ENCODE measurements at places on chromosomes 1 and 21.
A peak's percentile ranks its signal among the peaks of the same experiment; 100 is the strongest.

- DNase-seq = no peak
Observed at GRCh38 chr1:103517380-103518047, 8.0 kb upstream of the RNPC3 start.

- no peak for DNase-seq
Observed at GRCh38 chr21:16667395-16667794, 845.4 kb upstream of the CXADR start.

DNA sequence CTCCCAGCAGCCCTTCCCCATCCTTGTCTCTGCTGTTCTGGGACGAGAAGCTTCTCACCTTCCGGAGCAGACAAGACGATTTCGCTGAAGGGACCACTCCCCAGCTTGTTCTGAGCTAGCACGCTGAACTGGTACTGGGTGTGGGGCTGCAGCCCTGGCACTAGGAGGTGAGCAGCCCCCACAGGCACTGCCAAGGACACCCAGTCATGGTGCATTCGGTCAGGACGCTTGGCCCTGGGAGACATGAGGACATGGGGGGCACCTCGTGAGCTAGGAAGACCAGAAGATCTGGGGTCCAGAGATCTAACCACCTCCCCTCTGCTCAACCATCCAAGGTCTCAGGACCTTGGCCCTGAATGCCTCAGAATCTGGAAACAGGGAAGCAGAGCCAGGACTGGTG lies 5.3 kb upstream of the TAGLN2 start:
- DNase-seq = no peak

DNA sequence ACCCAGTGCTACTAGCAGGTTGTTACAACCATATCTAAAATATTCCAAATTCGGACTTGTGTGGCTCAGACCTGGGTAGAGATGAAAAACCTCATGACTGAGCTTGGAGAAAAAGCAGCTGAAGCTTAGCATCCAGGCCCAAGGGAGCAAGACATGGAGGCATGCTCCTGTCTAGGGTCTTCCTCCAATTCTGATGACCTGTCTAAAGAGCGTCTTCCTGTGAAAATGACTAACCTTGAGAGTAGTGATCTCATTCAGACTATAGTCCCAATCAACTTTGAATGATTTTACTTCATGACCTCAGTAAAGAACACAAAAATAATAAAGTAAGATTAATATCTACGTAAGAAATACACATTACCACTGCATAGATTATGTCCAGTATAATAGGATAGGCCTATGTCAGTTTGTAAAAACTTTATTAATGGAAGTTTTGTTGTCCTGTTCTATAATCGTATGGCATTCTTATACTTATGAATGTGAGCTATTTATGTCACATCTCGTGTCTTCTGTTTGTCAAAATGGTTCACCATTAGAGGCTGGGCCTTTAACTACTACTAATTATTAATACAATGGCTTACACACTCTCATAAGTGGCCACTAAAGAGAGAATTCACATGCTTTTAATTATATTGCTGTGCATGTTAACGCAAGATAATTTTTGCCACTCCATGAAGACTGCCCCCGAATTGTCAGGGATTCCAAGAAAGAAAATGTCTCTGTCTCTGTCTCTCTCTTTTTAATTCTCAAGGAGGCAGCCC lies 201.3 kb downstream of the NCAM2 start:
- no peak for DNase-seq

DNA sequence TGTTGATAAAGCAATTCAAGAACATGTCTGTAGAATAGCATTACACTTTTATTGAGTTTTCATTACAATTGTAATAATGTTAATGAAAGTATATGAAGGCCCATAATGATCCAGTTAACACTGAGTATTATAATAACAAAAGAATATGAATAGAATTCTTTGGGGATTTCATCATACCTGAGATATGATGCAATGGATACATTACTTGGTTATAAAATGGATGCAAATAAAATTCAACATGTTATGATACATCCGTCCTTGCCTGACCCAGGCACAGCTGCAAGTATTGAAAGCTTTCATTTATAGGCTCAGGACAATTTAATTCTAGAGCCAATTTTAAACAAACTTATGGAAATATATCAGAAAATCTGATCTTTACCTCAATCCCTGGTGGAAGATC lies 8.2 kb upstream of the KCNA3 start:
- DNase-seq = no peak

- no peak for DNase-seq
Observed at GRCh38 chr1:203322500-203323179, 17.3 kb downstream of the BTG2 start.

- peak; percentile 63 for DNase-seq
Observed at GRCh38 chr1:94562519-94563260, 21.1 kb upstream of the F3 start.

GRCh38 chr1:81710857-81711256 lies 89.9 kb upstream of the ADGRL2 start:
- DNase-seq = no peak

- no peak for DNase-seq
Observed at GRCh38 chr1:62003777-62004176, 190.9 kb upstream of the L1TD1 start.

GRCh38 chr1:72690871-72691270 lies 408.5 kb upstream of the NEGR1 start:
- no peak for DNase-seq

GRCh38 chr1:59541161-59541560 lies 244.3 kb downstream of the FGGY start:
- no peak for DNase-seq

GRCh38 chr1:77143529-77144121 lies 75.6 kb downstream of the PIGK start:
- DNase-seq = no peak

GRCh38 chr1:6612641-6613360 lies 730 bp upstream of the PHF13 start:
- DNase-seq = no peak

- no peak for DNase-seq
Observed at GRCh38 chr1:15722836-15723532, 13.1 kb upstream of the SLC25A34 start.

- DNase-seq = no peak
Observed at GRCh38 chr1:229058111-229058561, 212.8 kb upstream of the RAB4A start.

GRCh38 chr1:207941665-207942064 lies 30.7 kb upstream of the CD34 start:
- no peak for DNase-seq

GRCh38 chr1:70041317-70042045 lies 163.9 kb downstream of the LRRC40 start:
- no peak for DNase-seq

DNA sequence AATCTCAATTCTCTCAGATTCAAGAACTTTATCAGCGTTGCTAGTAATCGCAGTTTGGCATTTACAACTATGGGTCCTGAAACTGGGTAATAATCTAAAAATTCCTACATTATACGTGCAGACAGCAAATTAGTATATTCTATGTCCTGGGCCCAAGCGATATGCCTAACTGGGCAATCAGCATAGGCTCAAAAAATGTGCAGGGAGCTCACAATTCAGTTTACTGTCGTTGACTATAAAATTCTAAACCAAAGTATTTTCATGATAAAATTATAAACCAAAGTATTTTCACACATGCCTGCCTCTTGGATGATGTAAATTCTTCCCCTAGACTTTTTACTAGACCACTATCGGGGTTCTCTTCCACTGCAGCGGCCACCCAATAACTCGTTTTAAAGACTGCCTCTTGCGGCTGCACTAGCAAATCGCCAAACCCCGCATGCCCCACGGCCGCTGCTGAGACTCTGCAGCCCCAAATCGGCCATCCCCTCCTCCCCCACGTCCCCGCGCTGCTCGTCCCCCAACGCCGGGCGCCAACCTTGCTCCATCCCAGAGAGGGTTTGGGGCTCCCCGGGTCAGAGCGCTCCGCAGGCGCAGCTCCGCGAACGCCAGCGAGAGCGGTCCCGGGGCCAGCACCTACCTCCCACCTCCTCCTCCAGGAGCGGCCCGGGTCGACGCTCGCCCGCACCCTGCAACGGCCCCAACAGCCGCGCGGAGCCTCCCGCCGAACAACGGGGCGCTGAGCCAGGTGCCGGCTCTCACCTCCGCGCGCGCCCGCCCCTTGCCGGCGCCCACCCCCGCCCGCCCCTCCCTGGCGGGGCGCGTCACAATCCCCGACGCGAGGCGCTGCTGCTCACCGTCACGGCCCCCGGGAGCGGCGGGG lies 506 bp downstream of the SSX2IP start:
- DNase-seq = peak; percentile 84

GRCh38 chr1:190138266-190138665 lies 339.4 kb downstream of the BRINP3 start:
- no peak for DNase-seq

DNA sequence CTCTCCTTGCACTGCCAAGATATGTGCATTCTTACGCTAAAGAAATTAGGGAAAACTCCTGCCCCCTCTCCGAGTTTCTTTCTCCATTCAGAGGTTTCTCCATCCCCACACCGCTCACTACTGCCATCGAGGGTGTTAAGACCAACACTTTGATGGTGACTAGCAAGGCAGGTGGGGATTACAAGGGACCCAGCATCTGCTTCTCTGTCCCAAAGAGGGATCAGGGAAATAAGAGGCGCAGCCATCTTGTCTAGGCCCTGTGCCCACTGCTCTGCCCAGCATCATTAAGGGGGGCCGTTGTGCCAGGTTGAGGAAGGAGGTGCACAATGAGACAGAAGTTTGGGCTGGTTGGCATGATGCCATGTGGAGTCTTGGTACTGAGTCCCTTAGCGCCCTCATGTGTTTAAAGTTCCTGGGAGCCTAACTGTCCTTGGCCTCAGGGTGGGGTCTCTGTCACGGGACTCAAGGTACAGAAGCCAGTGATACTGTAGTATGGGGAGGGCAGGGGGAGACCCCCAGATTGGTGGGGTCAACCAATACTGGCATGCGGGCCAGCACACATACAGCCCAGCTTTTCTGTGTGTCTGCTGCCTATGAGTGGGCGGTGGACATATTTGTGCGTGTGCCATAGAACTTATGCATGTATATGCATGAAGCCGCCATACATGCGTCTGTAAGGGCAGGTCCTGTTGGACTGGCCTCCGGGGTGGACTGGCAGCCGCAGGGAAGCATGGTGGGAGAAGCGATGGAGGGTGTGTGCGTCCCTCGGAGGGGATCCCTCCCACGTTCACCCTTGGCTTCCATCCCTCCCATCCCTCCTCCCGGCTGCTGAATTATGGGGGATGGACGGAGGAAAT lies 5.5 kb downstream of the EFNA3 start:
- DNase-seq = peak; percentile 53

GRCh38 chr21:43206231-43207042 lies 37.6 kb downstream of the CRYAA start:
- peak; percentile 29 for DNase-seq

- no peak for DNase-seq
Observed at GRCh38 chr1:150362721-150363425, 1.1 kb upstream of the RPRD2 start.

DNA sequence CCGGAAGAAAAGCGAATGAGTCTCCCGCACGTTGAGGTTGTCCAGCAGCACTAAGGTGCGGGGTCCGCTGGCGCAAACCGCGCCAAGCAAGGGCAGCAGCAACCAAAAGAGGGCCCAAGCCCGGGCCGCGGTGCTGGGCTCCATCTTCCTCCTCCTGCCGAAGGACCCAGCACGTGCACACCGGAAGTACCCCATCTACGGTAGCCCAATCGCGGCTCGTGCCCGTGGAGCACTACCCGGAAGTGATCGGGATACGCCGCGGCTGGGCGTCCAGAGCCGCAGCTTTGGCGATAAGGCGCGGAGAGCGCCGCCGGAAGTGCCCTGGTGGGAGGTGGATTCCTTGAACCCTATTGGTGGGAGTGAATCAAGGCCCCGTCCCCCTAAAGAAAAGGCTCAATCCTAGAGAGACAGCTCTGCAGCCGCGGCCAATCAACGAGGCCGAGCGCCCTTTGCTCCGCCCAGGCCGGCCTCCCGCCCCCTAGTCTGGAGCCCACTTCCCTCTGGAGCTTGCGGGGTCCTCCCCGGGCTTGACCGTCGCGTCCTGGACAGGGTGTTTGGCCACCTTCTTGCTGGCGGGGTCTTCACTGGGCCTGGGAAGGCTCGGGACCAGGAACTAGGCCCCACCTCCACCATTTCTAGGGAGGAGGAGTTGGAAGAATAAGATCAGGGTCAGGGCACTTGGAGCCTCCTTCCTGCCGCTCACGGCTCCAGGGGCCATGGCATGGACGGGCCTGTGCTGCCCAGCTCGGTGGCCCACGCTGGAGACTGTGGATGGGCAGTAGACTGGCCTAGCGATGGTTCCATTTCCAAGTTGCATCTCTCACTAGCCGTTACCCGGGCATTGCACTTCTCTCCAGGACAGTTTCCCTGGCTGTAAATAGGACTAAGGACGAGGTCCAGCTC lies at the start of gene DDOST:
TSS of gene DDOST (minus strand) at position 163 of the 903 bp plus-strand sequence. CDS start at position 144, 19 bp downstream.
- peak; percentile 99 for DNase-seq

GRCh38 chr21:38771536-38771935 lies 34.2 kb upstream of the ETS2 start:
- DNase-seq = no peak

DNA sequence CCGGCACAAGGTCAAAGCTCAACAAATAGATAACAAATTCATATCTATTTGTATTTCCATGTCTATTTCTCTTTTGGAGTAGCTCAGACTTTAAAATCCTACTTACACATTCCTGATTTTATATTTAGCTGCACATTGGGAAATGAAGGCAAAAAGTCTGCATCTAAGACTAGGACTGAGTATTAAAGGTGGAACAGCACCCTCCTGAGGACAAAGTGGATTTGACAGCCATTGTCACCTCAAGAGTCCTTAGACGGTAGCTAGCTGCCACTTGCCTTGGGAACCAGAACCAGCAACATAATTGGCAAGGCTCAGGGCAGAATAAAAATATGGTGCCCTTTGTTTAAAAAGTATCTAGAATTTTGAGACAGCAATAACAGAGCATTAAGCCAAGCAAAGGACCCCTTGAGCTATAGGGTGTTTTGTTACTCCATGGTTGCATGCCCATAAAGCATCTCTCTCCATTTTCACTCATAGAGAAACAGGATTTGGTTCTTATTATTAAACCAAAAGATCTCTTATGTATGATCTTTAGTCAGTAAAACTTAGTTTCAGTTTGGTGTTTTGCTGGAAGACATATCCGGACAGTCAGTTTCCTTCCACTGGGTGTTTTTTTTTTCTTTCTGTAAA lies 30.0 kb upstream of the SGIP1 start:
- peak; percentile 87 for DNase-seq

DNA sequence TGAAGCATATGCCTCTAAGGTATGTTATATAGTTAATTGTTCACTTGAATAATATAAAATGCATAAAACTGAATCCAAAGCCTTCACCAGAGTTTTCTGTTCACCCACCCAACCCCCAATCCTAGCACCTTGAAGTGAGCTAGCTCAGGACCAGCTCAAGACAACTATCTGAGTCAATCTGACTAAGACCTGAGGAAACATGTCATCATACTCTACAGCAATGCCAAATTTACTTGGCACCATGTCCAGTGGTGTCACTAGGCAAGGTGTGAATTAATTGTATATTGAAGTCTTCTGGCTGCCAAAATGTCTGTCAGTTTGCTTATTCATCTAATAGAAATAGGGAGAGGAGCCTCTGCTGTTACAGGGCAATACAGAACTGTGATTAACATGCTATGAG lies 3.8 kb downstream of the DNASE2B start:
- DNase-seq = no peak

- no peak for DNase-seq
Observed at GRCh38 chr1:228298471-228298870, 90.6 kb downstream of the OBSCN start.

Measured in endodermal cell (in vitro differentiated cells).